ENCODE measurements at places on chromosomes 12 and 14.

DNA sequence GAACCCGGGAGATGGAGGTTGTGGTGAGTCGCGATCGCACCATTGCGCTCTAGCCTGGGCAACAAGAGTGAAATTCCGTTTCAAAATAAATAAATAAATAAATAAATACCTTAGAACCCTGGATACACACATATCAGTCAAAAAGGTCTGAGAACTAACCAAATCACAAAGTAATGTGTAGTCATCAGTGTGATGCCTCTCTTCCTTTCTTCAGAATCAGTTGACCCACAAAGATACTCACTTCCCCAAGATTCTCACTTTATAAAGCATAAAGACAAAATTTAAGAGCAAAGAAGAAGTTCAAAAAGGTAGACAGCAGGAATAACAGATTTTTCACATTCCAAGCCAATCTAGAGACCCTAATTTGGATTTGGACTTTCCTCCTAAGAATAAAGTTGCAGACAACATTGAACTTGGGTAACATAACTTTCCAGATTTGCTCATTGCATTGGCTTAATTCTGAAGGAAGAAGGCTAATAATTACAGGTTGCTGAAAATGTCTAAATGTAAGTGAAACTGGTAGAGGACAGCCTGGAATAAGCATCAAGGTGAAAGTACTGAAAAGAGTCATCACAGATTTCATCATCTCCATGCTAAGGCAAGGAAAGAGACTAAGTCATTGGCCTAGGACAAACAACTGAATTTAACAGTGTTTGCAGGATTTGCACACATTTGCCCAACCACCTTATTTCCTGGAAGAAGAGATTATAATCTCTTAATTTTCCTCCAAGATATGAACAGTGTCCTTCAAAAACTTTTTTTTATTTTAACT, 17.4 kb downstream of the TMED10 start:
- DNase-seq = no peak

DNA sequence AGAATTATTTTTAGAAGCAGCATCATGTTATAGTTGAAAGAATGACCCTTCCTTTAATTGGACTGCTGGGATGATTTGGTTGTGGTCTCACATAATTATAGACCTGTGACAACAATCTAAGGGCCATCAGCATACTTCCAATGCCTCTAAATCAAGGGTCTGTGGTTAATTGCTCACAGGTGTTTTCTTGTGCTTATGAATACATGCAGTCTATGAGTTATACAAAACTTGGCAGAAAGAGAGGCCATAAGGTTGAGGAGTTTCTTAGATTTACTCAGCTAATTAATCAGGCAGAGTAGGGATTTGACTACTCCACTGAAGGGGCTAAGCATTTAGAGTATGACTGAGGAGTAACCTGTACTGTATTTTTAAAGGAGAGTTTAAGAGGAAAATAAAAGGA, 37.0 kb upstream of the FRMD6 start:
- DNase-seq = no peak

DNA sequence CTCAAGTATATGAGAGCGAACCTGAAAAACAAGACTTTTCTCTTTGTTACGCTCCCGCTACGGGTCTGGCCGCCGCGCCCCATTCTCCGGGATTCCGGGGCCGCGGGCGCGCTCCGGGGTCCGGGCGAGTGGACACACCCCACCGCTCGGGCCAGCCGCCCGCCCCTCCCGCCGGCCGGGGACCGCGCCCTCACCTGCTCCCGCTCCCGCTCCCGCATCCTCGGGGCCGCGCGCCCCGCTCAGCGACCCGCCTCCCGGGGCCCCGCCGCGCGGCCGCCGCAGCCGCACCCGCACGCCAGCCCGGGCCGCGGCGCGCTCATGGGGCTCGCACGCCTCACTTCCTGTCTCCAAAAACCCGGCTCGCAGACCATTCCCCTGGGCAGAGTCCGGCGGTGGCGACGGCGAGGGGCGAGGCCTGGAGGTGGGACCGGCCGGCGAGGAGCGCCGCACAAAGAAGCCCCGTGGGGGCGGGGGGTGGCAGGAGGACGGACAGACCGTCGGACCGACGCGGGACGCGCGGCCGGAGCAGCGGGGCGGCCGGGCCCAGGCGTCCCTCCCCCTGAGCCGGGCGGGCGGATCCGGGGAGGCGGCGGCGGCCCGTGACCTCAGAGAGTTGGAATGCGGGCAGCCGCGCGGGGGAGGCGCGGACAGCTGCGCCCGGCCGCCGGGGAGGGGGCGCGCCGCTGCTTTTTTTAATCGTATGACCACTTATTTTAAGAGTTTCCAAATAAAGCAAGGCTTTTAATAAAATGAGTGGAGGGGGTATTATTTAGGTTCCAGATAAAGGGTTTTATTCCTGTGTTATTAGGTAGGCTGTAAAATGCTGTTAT, at the start of gene PTPN21:
Gene PTPN21 (minus strand): TSS at position 551 of the 830 bp plus-strand sequence. CDS start 4,590 bp downstream, outside the sequence.
- peak; percentile 38 for DNase-seq

DNA sequence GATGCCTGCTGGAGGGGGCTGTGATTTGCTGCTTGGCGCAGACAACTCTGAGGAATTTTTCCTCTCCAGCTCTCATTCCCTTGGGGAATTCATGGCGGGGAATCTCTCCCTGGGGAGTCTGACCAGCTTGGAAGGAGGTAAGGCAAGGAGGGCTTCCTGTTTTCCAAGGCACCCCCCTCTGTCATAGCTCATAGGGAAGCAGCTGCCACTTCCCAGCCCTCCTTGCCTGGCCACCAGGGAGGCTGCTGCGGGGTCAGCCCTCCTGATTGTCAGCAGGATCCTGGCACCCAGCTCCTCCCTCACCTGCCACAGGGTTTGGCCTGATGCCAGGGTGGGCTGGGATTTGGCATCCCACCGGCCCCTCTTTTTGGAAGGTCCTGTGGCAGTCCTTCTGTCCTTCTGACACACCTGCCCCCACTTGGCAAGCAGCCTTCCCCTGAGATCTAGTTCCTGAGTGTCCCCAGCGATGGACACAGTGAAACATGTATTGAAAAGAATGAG, 74.9 kb downstream of the TSPAN9 start:
- no peak for DNase-seq

DNA sequence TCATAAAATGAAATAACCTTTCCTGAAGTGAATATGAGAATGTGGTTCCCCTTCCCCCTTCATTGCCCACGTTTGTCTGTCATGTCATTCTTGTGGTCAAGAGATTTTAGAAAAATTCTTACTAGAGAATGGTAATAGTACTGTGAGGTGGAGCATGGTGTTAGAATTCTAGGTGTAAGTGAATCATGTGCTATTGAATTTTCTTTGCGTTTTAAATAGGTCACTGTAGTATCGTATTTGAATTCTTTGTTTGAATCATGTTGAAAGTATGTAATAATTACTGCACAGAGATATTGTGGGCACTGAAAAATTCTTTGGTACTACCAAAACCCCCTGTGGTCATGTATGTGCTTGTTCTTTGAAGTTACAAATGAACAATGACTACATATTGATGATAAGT, 49.9 kb downstream of the FUT8 start:
- DNase-seq = no peak

DNA sequence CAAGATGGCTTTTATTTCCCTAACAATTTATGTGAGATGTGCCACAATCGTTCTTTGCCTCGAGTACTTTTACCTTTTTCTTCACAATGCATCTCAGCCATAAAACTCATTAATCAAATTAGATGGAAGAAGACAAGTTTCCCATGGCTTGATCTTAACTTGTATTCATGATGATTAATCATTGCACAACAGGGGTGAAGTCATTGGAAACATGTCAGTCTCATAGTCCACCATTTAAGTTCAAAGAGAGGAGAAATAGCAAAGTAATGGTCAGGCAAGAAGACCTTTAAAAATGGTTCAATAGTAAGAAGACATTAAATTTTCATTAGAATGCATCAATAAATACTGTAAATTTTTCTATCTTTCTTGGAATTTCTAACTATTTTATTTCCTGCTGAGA, 136.3 kb downstream of the FOXG1 start:
- no peak for DNase-seq

GRCh38 chr14:56199095-56199981, 81.1 kb downstream of the PELI2 start:
- no peak for DNase-seq

GRCh38 chr12:90909069-90909770, 45.8 kb downstream of the CCER1 start:
- no peak for DNase-seq

GRCh38 chr14:51575349-51576116, 76.2 kb upstream of the FRMD6 start:
- DNase-seq = no peak

DNA sequence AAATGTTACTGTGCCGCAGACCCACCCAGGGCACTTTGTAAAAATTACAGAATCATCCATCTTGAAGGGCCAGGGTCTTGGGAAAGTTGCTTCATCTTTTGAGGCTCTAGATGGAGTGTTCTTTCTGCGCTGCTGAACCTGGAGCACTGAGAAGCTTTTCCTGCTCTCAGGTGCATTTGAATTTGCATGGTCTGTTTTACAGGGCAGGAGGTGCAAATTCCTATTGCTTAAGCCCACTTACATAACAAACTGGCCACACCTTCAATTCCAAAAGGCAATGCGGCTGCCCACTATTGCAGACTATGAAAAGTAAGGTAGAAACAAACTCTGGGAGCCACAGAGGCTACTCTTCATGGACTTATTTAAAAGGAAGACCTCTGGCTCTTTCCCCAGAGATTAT, 254.8 kb downstream of the CACNA1C start:
- no peak for DNase-seq

- no peak for DNase-seq
Measured at GRCh38 chr14:24240110-24240918, 2.1 kb downstream of the TINF2 start.

- no peak for DNase-seq
Measured at GRCh38 chr14:68736471-68736871, 56.4 kb downstream of the ZFP36L1 start.

DNA sequence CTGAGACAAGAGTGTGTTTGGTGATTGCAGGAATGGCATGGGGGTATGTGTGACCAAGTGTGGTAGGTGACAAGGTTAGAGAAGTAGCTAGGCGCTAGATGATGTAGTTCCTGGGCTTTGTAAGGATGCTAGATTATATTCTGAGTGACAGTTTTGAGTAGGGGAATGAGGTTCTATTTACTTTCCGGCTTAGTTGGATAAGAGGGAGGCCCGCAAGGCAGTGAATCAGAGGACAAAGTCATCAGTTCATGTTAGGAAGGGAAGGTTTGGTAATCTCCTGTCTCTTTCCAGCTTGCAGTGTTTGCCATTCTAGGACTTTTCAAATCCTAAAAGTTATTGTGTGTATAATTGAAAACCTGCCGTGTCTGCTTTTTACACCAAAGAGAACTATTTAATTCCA, 45.0 kb downstream of the CFAP54 start:
- no peak for DNase-seq

GRCh38 chr12:45883187-45883586, 107.2 kb downstream of the SCAF11 start:
- no peak for DNase-seq

- no peak for DNase-seq
Measured at GRCh38 chr12:121505513-121505912, 75.3 kb downstream of the KDM2B start.

- no peak for DNase-seq
Measured at GRCh38 chr12:116434155-116435011, 124.8 kb upstream of the MAP1LC3B2 start.

- DNase-seq = no peak
Measured at GRCh38 chr14:39781466-39781865, 349.2 kb upstream of the FBXO33 start.

DNA sequence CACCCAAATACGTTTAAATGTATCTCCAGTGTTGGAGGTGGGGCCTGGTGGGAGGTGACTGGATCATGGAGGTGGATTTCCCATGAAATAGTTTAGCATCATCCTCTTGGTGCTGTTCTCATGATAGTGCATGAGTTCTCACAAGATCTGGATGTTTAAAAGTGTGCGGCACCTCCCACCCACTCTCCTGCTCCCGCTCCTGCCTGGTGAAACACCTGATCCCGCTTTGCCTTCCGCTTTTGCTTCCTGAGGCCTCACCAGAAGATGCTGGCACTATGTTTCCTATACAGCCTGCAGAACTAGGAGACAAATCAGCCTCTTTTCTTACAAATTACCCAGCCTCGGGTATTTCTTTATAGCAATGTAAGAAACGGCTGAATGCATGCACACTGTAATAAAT, 20.1 kb downstream of the EIF5 start:
- no peak for DNase-seq

- DNase-seq = no peak
Measured at GRCh38 chr14:102738373-102739189, 38.7 kb upstream of the TRAF3 start.

DNA sequence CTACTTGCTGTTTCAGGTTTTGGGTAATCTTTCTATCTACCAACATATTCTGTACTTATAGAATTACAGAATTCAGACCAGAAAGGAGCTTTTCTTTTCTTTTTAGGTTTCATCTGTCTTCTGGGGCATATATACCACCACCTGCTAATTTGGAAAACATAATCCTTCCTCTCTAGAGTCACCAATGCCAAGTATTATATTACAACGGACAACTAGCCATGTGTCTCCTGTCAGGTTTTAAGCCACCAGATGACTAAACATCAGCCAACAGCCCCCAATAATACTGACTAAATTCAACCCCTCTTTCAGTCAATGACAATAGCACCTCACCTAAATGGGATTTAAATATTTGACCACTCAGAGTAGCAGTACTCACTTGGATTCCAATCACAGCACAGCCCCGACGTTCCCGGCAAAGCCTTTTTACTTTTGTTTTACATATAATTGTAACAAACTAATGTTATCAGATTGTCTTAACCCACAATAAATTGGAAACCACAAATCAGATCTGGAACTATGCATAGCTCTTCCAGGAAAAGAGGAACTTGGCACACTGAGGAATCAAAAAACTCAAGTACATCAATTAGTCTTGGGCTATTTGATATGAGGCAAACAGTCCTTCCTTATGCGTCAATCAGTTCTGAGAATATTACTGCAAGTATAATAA, 13.5 kb downstream of the SLC11A2 start:
- DNase-seq = no peak

DNA sequence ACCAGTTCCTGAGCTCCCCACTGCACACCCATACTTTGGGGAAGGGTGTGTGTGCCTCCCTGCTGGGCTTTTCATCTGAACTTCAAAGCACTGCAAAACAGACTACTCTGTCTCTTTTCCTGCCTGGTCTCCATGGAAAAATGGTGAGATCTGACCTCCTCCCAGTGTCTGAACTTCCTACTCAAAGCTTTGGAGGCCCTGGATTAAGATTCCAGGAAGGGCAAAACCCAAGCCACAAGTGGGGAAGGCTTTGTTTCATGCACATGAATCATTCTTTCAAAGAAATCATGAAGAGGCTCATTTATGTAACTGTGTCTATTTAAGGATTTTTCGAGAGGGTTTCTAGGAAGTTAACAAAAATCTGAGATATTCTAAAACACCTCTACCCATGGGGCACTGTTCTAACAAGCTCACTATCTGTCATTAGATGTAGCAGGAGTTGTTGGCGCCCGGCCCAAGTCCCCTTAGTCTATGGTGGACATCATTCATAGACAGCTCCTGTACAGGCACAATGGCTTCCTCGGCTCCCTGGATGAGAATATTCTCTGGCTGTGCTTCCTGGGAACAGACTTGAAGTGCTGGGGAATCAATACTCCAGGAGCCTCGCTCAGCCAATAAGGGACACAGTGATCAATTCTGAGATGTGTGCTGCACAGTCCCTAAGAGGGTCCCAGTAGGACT, 224.0 kb downstream of the KTN1 start:
- DNase-seq = no peak

GRCh38 chr14:34113005-34113511, 162.2 kb upstream of the EGLN3 start:
- DNase-seq = no peak

- DNase-seq = no peak
Measured at GRCh38 chr14:100761481-100761880, 34.8 kb downstream of the DLK1 start.

GRCh38 chr14:68762953-68763764, 29.7 kb downstream of the ZFP36L1 start:
- no peak for DNase-seq

Measured in germinal center (tissue), 1 donor.